Fibroblast of skin of left quadriceps (primary cell): ENCODE measurements at places on chromosomes 13 and 19.

DNA sequence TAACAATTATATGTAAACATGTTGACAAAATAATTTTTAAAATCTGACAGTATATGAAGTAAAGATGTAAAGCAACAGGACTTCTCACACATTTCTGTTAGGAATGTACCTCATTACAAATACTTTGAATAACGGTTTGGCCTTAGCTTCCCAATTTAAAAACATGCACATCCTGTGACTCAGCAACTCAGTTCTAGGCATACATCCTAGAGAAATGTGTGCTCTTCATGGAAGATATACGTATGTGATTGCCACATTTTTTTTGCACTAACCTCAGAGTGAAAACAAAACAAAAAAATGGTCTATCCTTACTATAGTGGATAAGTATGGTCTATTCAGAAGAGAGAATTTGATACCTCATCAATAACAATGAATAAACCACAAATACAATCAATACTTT lies 314.6 kb downstream of the LIG4 start:
- no peak for DNase-seq

DNA sequence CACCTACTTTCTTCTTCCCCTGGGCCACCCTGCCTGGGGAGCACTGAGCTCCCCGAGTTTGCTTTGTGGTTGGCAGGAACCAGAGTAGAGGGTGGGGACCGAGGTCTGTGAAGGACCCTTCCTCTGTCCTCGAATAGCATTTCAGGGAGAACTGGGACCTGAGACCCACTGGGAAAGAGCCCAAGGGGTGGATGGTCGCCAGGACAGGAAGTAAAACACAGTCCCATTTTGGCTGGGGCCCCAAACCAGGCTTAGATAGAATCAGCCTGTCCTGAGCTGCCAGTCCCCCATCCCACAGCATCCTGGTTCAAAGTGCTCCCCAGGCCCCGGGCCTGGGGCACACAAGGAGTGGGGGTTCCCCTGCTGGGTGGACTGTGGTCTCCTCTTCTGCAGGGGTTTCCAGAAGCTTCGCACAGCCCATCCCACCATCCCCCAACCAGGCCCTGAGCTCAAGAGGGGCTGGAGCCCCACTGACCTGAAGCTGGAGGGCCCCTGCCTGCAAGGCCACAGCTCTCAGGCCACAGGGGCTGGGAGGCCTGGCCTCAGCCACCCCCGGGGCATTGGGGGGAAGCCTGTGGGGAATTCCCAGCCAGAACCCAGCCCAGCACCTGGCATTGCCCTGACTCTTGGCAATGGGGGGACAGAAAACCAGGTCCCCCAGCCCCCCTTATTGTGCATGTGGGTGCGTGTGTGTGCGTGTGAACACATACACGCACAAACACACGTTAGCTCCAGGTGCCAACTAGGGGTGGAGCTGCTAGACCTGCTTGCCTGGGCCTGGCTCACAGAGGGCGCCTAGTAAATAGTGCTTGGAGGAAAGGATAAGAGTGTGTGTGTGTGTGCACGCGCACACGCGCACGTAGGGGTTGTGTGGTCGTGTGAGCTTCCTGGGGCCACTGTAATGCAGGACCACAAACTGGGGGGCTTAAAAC lies 995 bp upstream of the MKNK2 start:
- no peak for DNase-seq

DNA sequence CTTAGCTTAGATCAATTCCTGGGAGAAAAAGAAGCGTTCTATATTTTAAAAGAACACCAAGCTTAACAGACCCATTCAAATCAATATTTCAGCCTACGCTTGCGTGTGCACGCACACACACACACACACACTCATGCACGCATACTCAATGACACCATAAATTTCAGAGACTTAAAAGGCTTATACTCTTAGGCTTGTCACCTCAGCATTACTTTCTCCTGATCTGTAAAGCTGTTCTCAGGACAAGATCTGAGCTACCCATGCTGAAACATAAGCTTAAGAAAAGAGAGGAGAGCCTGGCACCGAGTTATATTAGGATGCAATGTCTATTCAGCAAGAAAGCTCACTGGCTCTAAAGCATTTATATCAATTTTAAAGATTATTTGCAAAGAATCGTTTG lies 368.5 kb downstream of the FGF14 start:
- DNase-seq: no peak

GRCh38 chr13:76481738-76482137 lies 404.5 kb downstream of the KCTD12 start:
- DNase-seq: no peak

- no peak for DNase-seq
Measured at GRCh38 chr13:30079501-30079900, 227.8 kb downstream of the KATNAL1 start.

- no peak for DNase-seq
Measured at GRCh38 chr13:73399347-73400216, 340.8 kb downstream of the KLF5 start.

DNA sequence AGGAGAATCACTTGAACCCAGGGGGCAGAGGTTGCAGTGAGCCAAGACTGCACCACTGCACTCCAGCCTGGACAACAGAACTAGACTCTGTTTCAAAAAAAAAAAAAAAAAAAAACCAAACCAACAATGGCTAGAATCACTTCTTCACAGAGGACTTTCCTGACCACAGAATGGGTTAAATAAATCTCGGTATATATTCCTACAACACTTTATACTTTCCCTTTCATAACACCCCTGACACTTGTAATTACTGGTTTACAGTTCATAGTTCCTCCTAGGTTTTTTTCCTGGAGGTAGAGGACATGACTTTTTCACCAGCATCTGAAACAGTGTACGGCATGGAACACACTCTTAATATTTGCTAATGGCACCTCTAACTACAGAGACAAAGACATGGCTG lies 31.4 kb downstream of the ZDHHC20 start:
- no peak for DNase-seq

DNA sequence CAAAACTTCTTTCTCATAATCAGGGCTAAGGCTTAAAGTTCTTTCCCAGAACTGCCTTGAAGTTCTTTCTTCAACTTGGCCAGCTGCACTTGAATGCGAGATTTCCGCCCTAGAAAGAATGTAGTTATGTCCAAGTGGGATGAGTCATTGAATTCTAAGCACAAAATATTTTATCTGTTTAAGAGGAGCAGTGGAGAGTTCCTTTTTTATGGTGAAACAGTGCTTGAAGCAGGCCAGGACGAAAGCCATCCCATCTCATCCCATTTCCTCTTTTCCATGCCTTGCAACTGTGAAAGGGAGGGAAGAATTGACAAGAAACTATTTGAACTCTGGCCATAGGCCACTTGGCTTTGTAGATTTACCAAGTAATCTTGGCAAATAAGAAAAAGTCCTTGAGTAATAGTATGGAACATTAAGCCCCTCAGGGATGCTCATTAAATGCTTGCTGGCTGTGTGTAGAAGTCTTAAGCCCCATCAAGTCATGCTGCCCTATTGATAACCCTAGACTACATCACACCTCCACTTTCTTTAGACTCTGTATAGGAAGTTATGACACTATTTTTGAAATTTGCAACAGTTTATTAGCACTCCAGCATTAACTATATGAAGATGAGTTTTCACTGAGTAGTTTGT lies 174.5 kb downstream of the KCTD12 start:
- peak; percentile 89 for DNase-seq

- DNase-seq: no peak
Measured at GRCh38 chr13:41812851-41813250, 148.1 kb downstream of the VWA8 start.

- peak; percentile 2 for DNase-seq
Measured at GRCh38 chr13:69704311-69704710, 403.3 kb upstream of the ATXN8OS start.

DNA sequence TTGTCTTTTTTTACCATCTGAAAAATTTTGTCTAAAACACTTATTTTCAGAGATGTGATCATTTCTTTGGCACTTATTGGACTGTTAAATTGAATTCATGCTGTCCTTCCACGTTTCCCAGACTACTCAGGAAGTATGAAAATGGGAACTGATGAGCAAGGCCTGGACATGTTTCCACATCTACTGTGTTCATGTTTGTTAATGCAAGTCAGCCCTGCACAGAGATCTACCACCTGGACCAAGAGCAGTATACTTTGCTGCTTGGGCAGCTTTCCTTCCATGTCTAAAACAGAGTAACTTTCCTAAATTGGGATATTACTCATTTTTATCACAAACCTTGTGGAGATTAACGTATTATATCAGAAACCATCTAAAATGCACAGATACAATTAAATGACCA lies 687.4 kb downstream of the DIAPH3 start:
- DNase-seq: no peak

DNA sequence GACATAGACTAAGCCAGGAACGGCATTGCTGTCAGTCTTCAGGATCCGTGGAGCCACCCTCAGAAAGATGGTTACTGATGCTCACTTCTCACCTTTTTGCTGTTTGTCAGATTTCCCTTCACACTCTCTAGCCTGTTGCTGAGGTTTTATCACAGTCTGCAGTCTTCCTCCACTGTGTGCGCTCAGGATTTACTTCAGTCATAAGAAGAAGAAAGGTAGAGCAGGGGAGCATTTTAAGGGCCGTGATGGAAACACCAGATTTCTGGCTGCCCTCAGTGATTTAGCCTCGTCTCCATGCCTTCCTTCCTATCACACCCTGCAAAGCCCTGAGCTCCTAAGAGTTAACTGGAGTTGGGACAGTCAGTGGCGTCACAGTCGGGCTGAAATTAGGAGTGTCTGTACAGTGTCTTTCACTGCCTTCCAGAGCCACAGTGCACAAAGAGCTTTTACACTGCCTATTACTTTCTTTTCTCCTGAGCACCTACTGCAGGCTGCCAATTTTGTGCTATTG lies 60.0 kb upstream of the GPR183 start:
- DNase-seq: no peak

DNA sequence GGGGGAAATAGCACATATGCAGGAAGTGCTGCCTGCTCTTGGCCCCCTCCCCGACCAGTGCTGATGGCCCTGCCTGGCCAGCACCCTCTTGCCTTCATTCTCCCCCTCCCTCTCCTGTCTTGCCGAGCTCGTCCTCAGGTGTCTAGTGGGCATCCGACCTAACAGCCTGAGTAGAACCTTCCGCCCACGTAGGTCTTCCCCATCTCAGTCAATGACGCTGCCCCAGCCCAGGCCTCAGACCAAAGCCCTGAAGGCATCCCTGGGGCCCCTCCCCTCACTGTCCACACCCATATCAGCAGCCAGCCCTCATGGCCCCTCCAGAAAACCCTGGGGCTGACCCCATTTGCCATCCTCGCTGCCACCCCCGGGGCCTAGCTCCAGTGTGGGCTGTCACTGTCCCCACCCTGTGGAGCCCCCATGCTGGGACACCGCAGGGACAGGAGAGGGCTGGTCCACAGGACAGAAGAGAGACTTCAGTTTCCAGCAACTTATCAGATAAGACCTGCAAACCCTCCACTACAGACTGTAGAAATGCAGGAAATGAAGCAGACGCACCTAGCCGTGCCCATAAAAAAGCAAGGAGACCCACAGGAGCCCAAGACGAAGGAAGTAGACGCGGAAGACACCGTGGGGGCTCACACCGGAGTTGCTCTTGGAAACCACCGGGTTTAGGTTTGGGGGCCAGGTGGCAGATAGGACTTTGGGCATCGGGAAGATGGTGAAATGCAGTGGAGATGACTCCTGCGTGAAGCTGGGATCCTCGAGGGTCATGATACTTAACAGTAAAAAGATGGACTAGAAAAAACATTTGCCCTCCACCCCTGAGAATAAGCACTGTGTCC lies 38.3 kb downstream of the AP1M1 start:
- DNase-seq: no peak

- DNase-seq: no peak
Measured at GRCh38 chr13:68927387-68928026, 1180.1 kb upstream of the ATXN8OS start.

- no peak for DNase-seq
Measured at GRCh38 chr19:52923778-52924593, 758 bp upstream of the ZNF888 start.

- DNase-seq: no peak
Measured at GRCh38 chr13:39013462-39013861, 22.8 kb upstream of the STOML3 start.

GRCh38 chr13:60583911-60584753 lies 187.1 kb downstream of the TDRD3 start:
- DNase-seq: peak; percentile 44

GRCh38 chr19:48308631-48309586 lies 16.4 kb upstream of the EMP3 start:
- DNase-seq: no peak

GRCh38 chr19:45038931-45039893 lies at the start of gene CLASRP:
CLASRP (plus strand) TSS chr19:45039045; CDS start chr19:45040213, 1,168 bp downstream.
- peak; percentile 65 for DNase-seq

DNA sequence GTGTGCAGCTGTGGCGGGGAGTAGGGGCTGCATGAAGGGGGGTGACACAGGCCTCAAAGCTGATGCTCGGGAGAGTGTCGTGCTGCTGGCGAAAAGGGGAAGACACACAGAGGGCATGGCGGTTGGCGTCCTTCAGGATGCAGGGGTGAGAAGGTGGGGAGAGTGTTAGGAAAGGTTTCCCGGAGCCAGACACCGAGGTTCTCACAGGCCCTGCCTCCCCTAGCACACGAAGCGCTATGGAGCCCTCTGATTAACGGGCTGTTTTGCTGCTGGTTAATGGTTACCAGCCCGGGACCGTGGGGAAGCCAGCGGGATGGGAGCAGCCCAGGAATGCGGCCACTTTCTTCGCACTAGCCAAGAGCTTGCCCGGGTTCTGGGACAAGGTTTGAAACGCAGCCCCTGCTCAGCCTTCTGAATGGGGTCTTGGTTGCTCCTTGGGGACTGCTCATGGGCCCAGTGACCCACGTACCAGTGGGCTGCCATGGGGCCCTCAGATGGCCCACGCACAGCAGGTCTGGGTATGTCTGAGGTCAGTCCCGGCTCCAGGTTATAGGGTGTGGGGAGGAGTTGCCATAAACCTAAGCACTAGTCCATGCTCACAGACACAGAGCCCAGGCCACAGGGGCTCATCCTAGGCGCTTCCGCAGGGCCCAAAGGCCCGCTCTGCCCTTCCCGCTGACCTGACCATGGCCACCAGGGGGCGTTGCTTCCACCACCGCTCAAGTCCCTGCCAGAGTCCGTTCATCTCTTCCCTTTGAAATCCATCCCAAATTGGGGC lies 31.3 kb upstream of the ISYNA1 start:
- DNase-seq: peak; percentile 32

GRCh38 chr19:51027873-51028272 lies 1.5 kb upstream of the KLK11 start:
- no peak for DNase-seq

- no peak for DNase-seq
Measured at GRCh38 chr19:51921949-51922348, 5.3 kb upstream of the ZNF613 start.

DNA sequence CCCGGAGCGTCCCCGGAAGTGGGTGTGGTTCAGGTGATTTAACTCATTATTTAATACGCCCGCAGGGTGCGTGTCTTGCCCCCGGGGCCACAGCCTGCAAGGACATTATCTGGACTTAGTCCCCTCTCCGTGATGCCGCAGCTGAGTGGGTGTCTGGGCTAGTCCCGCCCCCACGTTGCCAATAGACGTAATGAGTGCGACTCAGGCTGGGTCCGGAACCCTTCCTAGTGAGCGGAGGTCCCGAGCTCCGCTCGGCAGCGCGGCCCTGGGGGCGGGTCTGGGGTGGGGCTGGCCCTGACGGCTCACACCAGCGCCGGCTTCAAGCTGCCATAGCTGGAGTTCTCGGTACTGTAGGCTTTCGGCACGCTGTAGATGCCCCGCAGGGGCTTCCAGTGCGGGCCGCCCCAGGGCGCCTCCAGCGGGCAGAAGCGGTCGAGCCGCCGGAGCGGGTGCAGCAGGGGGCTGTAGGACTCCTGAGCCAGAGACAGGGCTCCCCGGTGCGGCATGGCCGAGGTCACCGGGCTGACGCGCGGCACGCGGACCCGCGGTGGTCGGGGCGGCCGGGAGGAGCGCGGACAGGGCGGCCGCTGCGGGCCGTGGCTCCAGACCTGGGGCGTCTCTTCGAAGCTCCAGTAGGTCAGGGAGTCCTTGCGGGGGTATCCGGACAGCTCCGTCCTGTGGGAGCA lies 918 bp upstream of the LHB start:
- DNase-seq: peak; percentile 27
